ENCODE measurements at places on chromosomes 1 and 21. TPM values are rescaled to one million over a fixed set of nuclear protein-coding genes. Genes with fewer than 3 reads are reported as not detected.

The PAFAH2 gene
- 8.5 TPM for total RNA-seq

The LRRC7 gene
- total RNA-seq: not detected

The OR2M3 gene
- total RNA-seq: not detected

The CBS gene
- total RNA-seq: 62.5 TPM

The SEMA4A gene
- total RNA-seq: 0.21 TPM

The RORC gene
- not detected for total RNA-seq

The OR2L3 gene
- not detected for total RNA-seq

The HECTD3 gene
- total RNA-seq: 27.2 TPM

The AMY1A gene
- total RNA-seq: not detected

The ITGB2 gene
- 3.0 TPM for total RNA-seq

The S100A2 gene
- 6.2 TPM for total RNA-seq

The ILDR2 gene
- total RNA-seq: 0.08 TPM

The CLDN14 gene
- not detected for total RNA-seq

The LMX1A gene
- not detected for total RNA-seq

The TRIM67 gene
- total RNA-seq: 0.08 TPM

The MAP10 gene
- 1.5 TPM for total RNA-seq

The TIAM1 gene
- 3.7 TPM for total RNA-seq

The LRRC8D gene
- total RNA-seq: 43.3 TPM

The NGF gene
- not detected for total RNA-seq

The LACTBL1 gene
- not detected for total RNA-seq

The FMN2 gene
- 1.9 TPM for total RNA-seq

The CYP4A11 gene
- not detected for total RNA-seq

The BGLAP gene
- 0.67 TPM for total RNA-seq

The C1QB gene
- total RNA-seq: 0.33 TPM

The APOBEC4 gene
- total RNA-seq: not detected

Data from Panc1 (cell line).